ENCODE measurements at places on chromosomes 16 and 17.
A peak's percentile ranks its signal among the peaks of the same experiment; 100 is the strongest.

DNA sequence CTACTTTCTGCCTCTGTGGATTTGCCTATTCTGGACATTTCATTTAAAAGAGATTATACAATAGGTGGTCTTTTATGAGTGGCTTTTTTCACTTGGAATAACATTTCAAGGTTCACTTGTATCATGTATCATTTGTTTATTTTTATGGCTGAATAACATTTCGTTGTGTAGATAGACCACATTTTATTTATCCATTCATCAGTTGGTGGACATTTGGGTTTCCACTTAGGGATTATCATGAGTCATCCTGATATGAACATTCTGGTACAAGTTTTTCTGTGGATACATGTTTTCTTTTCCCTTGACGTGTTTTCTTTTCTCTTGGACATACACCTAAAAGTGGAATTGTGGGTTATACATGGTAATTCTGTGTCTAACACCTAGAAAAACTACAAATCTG lies 25.3 kb downstream of the PRSS54 start:
- no peak for DNase-seq

- no peak for DNase-seq
Observed at GRCh38 chr17:78000341-78000740, 41.8 kb downstream of the TNRC6C start.

GRCh38 chr17:60724647-60725046 lies 47.0 kb downstream of the BCAS3 start:
- DNase-seq, result no peak

DNA sequence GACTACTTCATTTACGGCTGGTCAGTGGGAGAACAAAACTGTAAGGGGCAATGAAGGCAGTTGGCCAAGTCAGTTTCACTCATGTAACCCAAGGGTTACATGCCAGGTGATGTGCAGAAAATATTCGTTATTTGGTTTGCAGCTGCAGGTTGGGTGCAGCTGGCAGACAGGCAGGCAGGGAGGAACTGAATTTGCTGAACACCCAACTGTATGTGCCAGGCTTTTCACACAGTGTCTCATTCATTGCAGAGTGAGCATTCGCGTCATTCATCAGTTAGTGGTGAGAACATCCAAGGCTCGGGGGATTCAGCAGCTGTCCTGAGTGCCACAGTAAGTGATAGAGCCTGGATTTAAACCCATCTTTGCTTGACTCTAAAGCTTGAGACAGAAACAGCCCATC lies 59.7 kb downstream of the ABCC6 start:
- no peak for DNase-seq

DNA sequence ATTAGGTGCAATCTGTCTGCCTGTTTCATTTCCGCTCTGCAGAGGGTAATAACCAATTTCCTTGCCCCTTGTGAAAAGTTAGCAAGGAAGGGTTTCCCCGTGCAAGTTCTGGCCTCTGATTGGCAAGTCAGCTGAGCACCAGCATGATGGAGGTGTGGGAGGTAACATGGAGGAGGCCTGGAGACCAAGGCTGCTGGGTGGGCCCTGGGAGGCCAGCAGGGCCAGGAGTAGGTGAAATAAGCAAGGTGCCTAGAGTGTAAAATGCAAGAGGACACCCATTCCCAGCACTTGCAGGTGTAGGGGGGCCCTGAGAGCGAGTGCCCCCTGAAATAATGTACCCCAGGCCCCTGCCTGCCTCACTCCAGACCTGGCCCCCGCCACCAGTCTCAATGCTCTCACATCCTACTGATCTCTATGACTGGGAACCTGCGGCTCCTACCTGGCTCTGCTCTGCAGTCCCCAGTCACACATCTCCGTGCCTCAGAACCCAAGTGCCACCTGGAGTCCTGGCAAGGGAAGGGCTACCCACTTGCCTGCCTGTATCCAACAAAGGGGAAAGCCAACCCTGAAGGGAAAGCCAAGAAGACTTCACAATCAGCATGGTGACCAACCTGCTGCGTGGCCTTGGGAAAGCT lies 116.2 kb downstream of the C16orf78 start:
- DNase-seq, result no peak

GRCh38 chr16:79599837-79600637 lies 500 bp downstream of the MAF start:
- peak; percentile 38 for DNase-seq

DNA sequence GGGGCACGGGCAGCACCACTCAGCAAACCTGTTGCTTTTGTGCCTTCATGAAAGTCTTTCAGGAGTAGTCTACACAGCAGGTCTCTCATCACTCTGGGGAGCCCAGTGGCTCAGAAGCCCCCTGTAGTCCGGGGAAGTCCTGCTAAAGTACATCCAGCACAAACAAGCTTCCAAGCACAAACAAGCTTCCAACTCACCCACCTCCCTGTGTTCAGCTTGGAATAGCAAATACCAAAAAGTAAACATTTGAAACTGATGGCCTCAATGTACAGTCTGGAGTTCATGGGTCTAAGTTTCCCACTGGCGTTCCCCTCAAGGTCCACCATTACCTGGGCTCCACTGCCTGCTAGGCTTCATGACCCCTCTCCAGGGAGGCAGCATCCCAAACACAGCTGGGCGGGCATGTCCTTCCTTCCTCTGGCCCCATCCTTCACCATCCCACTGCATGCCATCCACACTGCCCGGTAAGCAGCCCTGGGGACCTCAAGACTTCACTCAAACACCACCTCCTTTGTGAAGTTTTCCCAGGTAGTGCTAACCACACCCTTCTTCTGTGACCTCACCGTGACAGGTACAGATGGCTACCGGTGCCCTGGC lies 62.8 kb upstream of the SIAH1 start:
- DNase-seq, result no peak

GRCh38 chr17:27469256-27469655 lies 13.0 kb downstream of the KSR1 start:
- no peak for DNase-seq

DNA sequence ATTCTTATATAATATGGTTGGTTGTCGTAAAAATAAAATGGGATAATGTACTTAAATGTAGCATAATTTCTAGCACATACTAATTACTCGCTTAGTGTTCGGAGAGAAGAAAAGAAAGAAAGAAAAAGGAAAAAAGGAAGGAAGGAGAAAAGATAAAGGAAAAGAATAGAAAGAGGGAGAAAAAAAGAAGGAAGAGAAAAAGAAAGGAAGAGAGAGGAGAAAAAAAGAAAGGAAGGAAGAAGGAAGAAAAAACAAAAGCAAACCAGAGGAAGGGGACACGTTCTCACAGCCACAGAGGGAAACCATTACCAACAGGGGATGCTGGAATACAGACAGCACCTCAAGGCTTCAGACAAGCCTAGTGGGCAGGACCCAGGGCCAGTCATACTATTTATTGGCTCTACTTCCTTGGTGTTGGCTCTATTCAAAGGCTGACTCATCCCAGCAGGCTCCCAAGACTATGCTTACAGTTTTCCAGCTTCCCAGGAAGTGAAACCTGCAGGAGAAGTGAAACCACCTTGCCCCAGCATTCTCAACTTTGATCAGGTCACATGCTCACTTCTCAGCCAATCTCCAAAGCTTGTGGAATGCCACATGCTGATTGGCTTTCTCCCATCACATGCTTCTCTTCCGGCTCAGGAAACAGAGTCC lies 273.5 kb upstream of the IRX5 start:
- DNase-seq, result no peak

DNA sequence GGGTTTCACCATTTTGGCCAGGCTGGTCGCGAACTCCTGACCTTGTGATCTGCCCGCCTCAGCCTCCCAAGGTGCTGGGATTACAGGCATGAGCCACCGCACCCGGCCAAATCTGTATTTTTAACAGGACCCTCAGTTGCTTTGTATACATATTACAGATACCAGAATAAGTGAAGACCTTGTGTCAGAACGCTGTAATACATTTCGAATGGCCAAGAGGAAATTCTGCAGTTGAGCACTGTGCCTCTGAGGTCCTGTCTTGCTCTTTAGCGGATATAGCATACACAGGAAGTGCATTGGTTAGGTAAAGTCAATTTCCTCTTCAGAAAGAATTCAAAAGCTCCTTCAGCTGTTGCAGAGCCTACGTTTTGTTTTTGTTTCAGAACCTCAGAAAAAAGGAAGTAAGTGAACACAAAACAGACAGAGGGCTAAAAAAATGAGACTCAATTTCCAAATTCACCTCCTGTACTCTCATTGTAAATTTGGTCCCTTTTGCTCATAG lies 15.7 kb downstream of the CRLF3 start:
- no peak for DNase-seq

- DNase-seq, result no peak
Observed at GRCh38 chr17:46044989-46045388, 45.9 kb downstream of the STH start.

DNA sequence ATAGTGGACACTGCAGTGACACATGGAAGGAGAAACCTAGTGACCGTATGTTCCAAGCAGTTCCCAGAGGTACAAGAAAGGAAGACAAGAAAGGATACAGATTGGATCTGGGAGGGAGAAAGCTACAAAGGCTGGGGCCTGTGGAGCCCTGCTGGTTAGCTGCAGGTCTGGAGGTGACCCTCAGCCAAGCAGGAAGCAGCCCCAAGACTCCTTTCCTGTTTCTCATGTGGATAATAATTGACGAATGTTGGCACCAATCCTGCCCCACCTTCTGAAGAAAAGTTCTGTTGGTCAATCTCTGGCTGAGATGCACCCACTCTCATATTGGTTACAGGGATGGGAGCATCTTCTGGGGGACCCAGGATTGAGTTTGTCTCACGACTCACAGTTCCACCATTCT lies 99.8 kb downstream of the SHISA6 start:
- DNase-seq, result no peak

DNA sequence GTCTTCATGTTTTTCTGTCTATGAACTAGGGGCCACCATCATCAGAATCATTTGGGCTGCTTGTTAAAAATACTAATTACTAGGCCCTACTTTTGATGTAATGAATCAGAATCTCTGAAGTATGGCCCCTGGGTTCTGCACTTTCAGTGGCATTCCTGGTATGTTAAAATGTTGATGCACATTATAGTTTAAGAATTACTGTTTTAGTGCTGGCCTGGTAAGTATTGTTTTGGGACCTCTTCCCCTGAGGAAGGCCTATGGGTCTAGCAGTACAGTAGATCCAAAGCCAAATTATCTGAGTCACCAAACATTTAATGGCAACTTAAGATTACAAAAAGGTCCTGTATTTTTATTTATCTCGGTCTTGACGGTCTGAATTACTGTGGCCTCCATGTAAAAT lies 58.8 kb downstream of the AP2B1 start:
- no peak for DNase-seq

DNA sequence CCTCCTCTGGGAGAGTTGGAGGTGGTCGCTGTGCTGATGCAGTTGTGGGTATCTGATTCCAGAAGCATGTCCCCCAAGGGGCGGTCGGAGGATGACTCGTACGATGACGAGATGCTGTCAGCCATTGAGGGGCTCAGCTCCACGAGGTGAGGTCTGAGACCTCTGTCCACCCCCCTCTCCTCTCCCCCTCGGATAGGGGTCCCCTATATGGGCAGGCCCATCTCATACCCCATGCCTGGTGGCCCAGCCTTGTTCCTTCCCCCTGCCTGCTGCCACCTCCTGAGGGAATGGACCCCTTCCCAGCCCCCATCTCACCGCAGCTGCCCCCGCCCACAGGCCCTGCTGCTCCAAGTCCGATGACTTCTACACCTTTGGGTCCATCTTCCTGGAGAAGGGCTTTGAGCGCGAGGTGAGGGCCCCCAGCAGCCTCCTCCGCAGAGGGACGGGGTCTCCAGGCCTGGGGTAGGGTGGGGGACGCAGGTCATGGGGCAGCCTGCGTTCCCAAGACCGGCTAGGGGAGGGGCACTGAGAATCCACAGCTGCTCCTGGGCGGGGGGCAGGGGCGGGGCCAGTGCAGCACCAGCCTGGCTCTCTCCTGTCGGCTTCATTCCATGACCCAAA lies 39.2 kb downstream of the ADCY7 start:
- no peak for DNase-seq

GRCh38 chr17:49297141-49297540 lies 64.9 kb downstream of the ZNF652 start:
- no peak for DNase-seq

DNA sequence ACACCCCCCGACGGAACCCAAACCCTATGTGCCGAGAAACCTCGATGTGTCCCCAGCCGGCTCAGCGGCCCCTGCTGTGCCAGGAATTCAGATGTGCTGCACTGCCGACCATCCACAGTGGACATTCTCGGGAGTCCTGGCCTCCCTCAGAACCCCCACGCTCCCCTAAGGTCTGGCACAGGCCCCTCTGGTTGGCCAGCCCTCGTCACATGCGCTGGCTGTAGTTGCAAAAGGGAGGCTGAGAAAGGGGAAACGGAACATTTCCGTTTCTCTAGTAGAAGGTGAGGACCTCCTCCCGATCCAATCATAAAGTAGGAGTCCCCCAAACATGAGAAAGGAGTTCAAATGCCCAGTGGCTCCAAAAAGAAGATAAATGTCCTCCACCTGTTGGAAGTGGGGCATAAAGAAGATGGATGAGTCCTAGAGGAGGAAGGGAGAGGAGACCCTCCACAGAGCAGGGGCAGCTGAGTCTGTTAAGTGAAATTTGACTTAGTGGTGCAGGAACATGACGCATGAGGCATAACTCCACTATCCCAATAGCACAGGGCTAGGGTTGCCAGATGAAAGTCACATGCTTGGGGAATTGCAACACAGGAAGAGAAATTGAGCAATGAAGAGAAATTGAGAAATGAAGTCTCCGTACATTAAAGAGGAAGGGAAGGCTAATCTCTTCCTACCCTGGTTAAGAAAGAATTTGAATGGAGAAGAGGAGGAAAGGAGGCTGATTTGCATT lies 49.3 kb upstream of the WSB1 start:
- no peak for DNase-seq

GRCh38 chr17:7748076-7748775 lies 30.7 kb downstream of the DNAH2 start:
- no peak for DNase-seq

GRCh38 chr17:78423961-78424675 lies 45.7 kb downstream of the PGS1 start:
- no peak for DNase-seq

DNA sequence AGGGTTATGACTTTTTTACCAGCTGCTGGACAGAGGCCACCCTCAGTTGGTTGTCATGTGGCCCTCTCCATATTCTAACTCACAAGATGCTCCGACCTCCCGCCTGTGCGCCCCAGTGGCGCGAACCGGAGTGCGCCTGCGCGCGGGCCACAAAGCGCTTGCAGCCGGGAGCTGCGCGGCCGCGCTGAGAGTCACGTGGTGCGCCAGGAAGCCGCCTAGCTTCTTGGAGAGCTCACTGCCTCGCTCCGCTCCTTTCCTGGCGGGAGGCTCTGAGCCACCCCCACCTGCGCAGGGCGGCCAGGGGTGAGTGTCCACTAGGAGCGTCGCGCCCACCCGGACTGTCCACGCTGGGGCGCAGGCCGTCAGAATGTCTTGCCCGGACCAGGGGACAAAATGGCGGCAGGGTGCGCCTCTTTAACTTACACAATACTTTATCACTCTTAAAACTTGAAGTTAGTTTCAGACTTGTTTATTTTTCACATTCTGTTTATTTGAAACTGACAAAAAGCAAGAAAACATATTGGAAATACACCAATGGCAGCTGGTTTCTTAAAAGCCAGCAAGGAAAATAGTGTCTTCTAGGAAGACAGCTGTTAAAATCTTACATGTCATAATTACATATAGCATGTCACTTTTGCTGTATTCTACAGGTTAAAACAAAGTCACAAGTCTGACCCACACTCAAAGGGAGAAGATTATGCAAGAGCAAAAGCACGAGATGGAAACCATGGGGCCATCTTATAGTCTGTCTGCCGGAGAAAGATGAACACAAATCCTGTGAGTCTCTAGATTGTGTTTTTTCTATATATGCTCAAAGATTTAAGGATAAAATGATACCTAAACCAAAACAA lies 357.9 kb downstream of the CNTNAP4 start:
- no peak for DNase-seq
